ENCODE measurements at places on chromosomes 12 and 14.

- DNase-seq, result no peak
Observed at GRCh38 chr12:54282949-54283593, 2.5 kb downstream of the HNRNPA1 start.

GRCh38 chr12:11862798-11863197 is 207.9 kb upstream of the BCL2L14 start:
- no peak for DNase-seq

DNA sequence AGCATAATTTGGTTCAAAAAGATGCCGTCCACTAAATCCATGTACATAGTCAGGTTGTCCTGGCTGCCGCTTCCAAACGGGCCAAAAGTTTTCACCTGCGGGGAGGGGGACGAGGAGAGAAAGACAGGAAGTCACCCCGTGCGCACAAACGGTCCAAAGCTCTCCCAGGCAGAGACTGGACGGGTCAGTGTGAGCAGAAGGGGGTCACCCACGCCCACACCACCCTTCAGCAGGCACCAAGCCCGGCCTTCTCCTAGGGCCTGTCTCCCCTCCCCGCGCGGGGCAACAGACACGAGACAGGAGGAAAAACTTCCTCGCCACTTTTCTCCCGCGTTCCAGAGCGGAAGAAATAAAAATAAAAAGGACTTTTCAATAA is 888 bp downstream of the CCDC88C start:
- DNase-seq, result no peak

DNA sequence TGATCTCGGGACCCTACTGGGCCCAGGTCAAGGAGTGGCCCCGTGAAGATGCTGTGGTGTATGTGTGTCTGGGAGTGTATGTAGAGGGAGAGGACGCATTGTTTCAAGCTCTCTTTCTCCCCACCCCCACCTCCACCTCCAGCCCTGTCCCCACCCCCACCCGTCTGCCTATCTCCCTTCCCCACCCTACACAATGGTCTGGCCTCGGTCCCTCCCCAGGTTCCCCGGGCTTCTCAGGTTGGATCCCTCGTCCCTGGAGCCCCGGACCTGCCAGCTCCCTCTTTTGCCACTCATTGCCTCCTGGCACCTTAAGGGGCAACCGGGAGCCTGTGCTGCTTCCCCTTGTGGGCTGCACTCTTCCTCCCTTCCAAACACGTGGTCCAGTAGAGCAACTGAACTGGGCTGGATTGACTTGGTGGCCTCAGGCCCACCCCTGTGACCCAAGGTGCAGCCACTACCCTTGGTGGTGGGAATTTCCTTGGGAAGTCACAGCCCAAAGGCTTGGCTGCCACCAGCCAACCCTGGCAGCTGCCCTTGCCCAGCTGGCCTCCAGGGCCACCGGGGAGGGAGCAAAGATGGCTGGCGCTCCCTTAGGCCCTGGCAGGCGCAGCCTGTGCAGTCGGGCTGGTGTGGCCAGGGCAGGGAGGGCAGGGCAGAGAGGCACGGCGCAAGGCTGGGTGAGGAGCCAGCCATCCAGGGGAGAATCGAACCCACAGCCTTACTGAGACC is 628 bp downstream of the VRTN start:
- no peak for DNase-seq

DNA sequence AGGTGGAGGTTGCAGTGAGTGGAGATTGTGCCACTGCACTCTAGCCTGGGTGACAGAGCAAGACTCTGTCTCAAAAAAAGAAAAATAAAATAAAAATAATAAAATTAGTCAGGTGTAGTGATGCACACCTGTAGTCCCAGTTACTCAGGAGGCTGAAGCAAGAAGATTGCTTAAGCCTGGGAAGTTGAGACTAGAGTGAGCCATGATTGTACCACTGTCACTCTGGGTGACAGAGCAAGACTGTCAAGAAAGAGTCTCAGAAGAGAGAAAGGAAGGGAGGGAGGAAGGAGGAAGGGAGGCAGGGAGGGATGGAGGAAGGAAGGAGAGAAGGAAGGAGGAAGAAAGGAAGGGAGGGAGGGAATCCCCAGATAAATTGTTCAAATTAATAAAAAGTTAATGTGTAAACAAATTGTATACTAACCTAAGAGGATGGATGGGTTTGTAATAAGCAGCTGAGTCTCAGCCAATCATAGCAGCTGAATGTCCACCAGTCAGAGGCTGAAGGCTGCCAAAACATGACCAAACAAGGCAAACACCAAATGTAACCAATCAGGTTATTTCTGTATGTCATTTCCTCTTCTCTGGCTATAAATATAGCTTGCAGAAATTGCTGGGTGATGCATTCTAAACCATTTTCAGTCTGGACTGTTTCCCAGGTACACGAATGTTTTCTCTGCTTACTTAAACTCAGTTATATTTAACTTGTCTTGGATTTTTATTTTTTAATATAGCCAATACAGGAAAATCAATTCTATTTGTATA is 6.1 kb upstream of the CDCA4 start:
- DNase-seq, result no peak

DNA sequence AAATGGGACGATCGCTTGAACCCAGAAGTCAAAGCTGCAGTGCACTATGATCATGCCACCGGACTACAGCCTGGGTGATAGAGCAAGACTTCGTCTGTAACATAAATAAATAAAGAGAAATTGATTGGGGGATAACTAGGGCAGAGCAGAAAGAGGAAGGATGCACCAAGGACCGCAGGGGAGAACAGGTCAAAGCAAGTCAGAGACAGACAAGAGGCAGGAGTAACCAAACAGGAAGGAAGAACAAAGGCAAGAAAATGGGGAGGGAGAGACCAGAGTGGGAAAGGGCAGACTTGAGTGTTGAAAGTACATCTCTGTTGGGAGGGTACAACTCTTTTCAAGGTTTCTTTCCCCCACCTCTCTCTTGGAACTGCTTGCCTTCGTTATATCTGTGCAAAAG is 50.8 kb upstream of the ELK3 start:
- no peak for DNase-seq
